Activated T-helper 9 cell treated with anti-CD3 and anti-CD28 coated beads, Interleukin-2, amount 50 U/mL, for 16 hours (primary cell): ENCODE measurements at places on chromosomes 2 and 18.

DNA sequence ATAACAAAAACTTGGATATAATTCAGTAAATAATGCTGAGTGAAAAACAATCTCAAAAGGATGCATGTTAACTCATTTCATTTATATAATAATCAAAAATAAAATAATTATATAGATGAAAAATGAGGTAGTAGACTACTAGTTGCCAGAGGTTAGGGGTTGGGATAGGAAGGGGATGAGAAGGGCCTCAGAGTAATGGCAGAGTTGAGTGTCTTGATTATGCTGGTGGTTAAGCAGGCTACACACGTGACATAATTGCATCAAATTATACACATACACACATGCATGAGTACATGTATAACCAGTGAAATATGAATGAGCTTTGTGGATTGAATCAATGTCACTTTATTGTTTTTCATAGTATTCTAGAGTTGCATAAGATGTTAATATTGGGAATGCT lies 201.0 kb downstream of the RIT2 start:
- DNase-seq = no peak

DNA sequence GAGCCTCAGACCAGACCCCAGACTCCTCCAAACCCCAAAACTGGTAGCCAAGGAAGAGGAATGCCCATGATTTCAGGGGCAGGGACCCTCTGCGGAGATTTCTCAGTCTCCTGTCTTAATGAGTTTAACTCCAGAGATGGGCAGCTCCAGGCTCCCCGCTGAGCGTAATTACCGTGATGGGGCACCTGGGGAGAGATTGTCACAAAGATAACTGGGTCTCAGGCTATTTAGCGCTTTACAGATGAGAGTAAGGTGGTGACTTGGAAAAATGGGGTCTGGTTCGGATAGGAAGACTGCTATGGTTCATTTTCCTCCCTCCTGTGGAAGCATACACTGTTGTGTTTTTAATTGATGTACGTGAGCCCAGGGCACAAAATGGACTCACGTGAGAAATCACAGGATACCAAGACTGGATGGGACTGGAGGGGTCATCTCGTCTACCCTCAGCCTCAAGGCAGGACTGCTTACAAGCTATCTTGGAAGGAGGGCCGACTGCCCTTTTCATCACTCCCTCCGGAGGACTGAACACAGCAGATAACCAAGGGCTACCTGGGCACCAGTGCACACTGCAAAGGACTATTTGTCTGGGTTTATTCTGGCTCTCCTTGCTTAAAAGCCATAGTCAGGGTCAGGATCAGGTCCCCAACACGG lies 427.8 kb downstream of the ZNF521 start:
- DNase-seq = no peak

DNA sequence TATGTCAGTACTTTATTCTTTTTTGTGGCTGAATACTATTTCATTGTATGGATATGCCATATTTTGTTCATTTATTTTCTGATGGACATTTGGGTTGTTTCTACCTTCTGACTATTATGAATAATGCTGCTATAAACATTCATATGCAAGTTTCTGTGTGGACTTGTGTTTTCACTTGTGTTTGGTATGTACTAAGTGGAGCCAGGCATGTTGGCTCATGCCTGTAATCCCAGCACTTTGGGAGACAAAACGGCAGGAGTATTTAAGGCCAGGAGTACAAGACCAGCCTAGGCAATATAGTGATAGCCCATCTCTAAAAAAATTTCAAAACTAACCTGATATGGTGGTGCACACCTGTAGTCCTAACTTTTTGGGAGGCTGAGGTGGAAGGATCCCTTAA lies 23.3 kb downstream of the MARCHF7 start:
- DNase-seq = no peak

- no peak for DNase-seq
These were observed 33.7 kb upstream of the MCM6 start for GRCh38 chr2:135909976-135910375.

GRCh38 chr2:28663359-28663758 lies 88.3 kb upstream of the PPP1CB start:
- no peak for DNase-seq

GRCh38 chr2:10599921-10600320 lies 89.9 kb downstream of the NOL10 start:
- no peak for DNase-seq

GRCh38 chr18:70578480-70578879 lies 289.6 kb downstream of the SOCS6 start:
- DNase-seq = no peak

- DNase-seq = no peak
These were observed 105.2 kb upstream of the YWHAQ start for GRCh38 chr2:9736021-9736420.
